ENCODE measurements at places on chromosomes 6 and 20.

GRCh38 chr6:49849213-49849907 lies 17.0 kb downstream of the CRISP1 start:
- peak; percentile 69 for DNase-seq

- DNase-seq, result no peak
Measured at GRCh38 chr6:14734052-14734415, 511.8 kb upstream of the JARID2 start.

- peak; percentile 12 for DNase-seq
Measured at GRCh38 chr6:13765570-13765969, 48.8 kb downstream of the MCUR1 start.

GRCh38 chr20:38534756-38535155 lies 46.2 kb upstream of the ADIG start:
- no peak for DNase-seq

GRCh38 chr20:3111507-3111906 lies 27.0 kb upstream of the AVP start:
- DNase-seq, result no peak

GRCh38 chr6:118663993-118664985 lies 12.9 kb upstream of the CEP85L start:
- DNase-seq, result no peak

GRCh38 chr6:118783931-118784550 lies 109.9 kb upstream of the ASF1A start:
- DNase-seq, result peak; percentile 23

GRCh38 chr6:18293076-18293904 lies 29.0 kb upstream of the DEK start:
- no peak for DNase-seq

DNA sequence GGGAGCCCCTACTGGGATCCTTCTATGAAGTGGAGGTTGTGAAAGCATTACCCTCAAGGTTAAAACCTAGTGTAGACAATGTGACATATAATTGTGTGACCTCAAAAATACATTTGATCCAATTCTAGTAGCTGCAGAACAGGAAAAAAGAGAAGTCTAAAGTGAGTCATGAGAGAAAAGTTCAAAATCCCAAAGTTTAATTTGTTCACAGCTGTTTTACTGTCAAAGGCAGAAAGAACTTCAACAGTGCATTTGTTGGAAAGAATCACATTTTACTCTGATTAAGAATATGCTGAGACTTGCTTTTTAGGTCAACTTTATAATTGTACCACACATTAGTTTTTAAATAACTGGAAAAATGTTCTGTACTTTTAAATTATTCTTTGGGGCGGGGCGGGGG lies 1027.4 kb upstream of the FLRT3 start:
- DNase-seq, result no peak

- peak; percentile 34 for DNase-seq
Measured at GRCh38 chr6:133697666-133698065, 191.2 kb upstream of the TCF21 start.

DNA sequence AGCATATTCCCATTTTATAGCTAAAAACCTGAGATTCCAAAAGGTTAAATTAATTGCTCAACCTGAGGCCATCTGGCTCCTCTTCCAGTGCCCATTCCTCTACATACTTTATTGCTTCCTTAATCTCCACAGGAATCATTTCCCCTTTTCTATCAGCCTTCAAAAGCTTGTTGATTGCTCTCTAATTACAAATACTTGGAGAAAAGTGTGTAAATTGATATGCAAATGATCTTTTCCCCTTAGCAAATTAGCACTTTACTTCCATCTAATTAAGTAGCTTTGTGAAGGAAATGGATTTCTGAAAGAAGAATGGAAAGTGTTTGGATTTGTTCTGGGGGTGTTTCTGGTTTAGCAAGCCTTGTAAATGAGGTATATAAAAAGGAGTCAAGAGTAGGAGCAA lies 323.3 kb downstream of the GRIK2 start:
- no peak for DNase-seq

- peak; percentile 48 for DNase-seq
Measured at GRCh38 chr6:27168586-27169443, 78.7 kb upstream of the PRSS16 start.

DNA sequence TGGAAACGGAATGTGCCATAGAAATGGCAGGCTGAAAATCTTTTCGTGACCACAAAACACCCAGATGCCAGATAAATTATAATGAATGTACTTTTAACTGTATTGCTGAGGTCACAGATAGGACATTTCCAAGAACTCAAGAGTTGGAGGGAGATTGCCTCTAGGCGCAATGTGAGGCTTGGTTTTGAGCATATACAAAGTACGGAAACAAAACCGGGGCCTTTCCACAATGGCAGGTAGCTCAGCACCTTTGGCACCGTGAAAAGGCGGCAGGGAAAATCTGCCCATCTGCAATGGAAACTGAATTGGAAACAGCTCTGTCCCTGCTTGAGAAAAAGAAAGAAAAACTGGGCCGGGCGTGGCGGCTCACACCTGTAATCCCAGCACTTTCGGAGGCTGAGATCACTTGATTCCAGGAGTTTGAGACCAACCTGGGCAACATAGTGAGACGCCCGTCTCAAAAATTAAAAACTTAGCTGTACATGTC lies 10.5 kb upstream of the C20orf144 start:
- no peak for DNase-seq

- DNase-seq, result no peak
Measured at GRCh38 chr6:100339574-100340255, 125.0 kb downstream of the SIM1 start.

DNA sequence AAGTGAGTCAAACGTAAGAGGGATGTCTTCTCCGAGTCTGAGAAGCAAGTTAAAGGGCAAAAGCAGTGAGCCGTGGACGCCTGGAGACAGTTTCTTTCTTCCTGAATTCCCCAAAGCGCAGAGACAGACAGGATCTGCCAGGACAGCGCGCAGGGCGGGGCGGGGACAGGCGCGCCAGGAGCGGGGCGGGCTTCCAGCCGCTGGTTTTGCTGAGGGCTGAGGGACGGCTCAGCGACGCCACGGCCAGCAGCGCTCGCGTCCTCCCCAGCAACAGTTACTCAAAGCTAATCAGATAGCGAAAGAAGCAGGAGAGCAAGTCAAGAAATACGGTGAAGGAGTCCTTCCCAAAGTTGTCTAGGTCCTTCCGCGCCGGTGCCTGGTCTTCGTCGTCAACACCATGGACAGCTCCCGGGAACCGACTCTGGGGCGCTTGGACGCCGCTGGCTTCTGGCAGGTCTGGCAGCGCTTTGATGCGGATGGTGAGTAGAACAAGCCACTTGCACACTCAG lies at the start of gene SCGN:
TSS of gene SCGN (plus strand) at position 209 of the 509 bp plus-strand sequence. CDS start at position 398, 189 bp downstream.
- DNase-seq, result peak; percentile 74

DNA sequence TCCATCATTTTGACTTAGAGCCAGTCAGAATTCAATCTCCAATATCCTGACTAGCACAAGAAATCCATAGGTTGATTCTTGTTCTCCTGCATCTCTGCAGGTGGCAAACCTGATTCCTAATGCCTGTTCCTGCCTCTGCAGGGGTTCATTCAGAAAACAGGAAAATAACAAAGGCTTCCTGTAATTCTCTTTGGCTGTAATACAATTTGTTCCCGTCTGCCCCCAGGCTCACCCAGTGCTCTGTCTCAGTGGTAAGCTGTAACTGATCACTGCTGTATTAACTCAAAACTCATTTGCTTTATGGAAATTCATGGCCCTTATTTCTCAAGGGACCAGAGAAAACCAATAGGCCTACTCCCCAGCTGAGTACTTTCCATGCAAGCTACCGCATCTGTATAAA lies 88.6 kb downstream of the OPRM1 start:
- no peak for DNase-seq

DNA sequence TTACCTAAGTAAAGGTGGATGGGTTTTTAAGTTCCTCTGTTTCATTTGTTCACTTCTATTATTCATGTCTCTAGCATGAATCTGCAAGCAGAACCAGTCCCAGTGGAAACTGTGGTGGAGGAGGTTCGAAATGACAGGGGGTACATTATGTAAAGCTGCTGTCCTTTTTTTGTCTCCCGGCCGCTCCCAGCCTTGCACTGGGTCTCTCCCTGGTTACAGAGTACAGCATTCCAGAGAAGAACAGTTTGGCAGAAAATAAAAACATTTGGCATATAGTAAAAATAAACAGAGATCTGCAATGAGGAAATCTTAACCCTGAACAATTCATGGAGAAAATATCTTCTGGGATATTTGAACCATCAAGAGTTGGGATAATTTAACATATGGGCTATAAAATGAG lies 34.6 kb upstream of the TAGAP start:
- DNase-seq, result no peak

GRCh38 chr20:41750137-41750536 lies 132.0 kb upstream of the CHD6 start:
- DNase-seq, result no peak

GRCh38 chr20:34538671-34539123 lies 19.8 kb upstream of the MAP1LC3A start:
- DNase-seq, result peak; percentile 69

- peak; percentile 79 for DNase-seq
Measured at GRCh38 chr6:38436726-38437465, 202.8 kb downstream of the BTBD9 start.

DNA sequence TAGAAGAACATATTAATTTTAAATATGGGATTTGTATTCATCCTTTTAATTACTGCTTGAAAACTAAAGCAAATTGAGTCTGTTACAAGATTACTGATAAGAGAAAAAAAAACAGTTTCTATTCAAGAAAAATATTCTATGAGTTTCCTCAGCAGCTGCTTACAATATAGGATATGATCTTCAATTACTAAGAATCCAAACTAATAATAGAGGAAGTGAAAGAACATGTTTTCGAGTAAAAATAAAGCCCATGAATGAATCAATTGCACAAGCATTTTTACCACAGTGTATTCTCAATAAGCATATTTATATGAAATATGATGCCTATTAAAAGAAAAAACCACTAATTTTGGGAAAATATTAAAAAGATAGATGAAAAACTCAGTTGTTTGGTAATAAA lies 63.4 kb downstream of the AHI1 start:
- no peak for DNase-seq

DNA sequence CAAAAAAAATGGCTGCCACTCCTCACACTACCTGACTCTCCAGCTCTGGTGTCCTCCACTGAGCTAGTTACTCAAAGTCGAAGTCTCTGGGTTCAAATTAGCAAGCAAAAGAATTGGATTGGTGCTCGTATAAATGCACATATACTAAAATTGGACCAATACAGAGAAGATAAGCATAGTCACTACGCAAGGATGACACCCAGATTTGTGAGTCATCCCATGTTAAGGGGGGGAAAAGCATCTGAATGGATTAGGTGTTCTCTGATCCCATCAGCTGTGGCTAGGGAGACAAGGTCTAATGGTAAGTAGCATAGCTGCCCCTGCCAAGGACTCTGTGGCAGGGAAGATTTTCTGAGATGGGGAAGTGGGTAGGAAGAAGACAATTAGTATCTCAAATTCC lies 18.3 kb upstream of the AMD1 start:
- no peak for DNase-seq

- peak; percentile 42 for DNase-seq
Measured at GRCh38 chr6:32854376-32855178, 585 bp downstream of the PSMB9 start.

DNA sequence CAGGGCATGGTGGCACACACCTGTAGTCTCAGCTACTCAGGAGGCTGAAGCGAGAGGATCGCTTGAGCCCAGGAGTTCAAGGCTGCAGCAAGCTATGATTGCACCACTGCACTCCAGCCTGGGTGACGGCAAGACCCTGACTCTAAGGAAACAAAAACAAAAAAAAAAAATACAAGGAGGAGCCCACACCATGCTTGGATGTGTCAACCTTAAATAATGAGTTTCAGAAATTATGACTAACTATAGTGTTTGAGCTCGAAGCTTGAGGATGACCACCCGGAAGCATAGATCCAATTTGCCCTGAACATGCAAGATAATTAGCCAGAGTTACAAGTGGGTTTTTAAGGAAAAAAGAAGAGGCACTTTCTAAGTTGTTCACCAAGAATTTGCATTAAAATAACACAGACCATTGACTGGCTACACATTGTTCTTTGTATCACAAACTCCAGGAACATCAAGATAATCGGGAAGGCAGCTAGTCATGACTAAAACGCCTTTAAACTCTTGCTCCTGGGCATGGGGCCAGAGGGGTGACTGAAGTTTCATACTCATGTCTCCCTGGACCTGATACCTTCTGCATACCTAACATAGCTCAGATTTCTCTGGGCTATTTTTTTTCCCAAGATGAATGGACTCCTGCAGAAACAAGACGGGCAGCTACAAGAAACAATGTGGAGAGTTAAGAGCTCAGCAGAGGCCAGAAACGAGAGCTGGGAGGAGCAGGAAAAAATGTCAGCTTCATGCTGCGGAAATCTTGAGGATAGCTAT lies 289.6 kb downstream of the PREX1 start:
- peak; percentile 88 for DNase-seq

- no peak for DNase-seq
Measured at GRCh38 chr20:60395991-60396390, 437.8 kb downstream of the CDH26 start.

DNA sequence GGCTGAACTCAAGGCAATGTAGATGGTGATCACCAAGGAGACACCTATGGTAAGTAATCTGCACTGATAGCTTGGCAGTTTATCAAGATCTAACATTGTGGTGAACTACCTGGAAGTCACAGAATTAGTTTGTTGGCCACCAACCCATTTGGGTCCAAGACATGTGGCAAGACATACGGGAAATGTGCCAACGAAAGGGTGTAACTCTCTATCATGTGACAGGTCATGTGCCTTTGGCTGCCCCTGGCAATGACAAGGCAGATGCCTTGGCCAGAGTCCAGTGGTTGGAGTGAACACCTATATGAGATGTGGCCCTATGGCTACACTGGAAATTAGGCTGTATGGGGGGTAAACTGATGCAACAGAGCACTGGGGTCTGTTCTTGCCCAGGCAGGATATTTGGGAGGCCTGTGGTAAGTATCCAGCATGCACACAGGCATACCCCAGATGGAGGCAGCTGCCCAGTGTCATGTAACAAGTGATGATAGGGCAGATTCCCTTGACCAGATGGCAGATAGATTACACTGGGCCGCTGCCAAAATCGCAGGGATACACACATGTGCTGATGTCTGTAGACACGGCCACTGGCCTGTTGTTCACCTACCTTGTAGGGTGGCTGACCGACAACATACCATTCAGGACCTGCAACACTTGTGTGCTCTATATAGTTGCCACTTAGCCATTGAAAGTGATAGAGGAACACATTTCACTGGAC lies 35.5 kb upstream of the HSF2 start:
- DNase-seq, result no peak

- DNase-seq, result no peak
Measured at GRCh38 chr6:84026721-84027164, 6.8 kb upstream of the MRAP2 start.

GRCh38 chr6:38482466-38482865 lies 157.3 kb downstream of the BTBD9 start:
- peak; percentile 4 for DNase-seq

DNA sequence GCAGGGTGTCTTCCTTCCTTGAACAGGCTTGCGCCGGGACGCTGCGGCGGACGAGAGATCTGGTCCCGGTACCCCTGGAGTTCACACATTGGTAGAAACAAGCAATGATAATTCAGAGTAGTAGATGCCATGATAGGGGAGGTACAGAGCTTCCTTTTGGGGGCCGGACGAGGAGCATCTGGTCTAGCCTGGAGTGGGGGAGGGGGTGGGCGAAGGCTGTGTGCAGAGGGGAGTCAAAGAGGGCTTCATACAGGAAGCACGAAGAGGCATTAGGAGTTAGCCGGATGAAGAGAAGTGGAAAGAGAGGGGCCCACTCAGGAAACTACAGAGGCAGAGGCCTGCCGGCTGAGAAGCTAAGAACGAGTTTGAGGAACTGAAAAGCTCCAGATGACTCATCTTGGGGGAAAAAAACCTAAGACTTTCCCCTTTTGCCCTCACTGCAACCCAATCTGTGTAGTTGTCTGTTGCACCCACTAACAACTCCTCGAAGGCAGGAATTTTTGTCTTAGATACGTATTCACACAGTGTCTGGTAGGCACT lies 611 bp downstream of the CNPY3 start:
- peak; percentile 66 for DNase-seq
